ENCODE measurements at places on chromosomes 2 and 18.

DNA sequence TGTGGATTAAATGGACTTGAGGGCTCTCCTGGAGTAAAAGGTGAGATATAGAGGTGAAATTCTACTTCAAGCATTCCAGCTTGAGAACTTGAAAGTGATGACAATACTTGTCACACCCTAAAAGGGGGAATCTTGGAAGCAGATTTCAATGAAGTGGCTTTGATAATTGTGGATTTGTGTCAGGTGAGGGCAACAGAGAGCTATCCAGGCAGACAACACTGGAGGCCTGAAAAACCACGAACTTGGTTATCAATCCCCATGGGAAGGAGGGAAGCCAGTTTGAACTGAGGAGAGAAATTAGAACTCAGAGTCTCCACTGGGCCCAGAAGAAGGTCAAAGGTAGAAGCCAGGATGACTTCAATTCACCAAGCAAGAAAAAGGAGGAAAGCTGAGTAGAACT is 263.9 kb downstream of the FIGN start:
- no peak for DNase-seq

GRCh38 chr2:85132834-85133637 is at the start of gene TCF7L1:
Gene TCF7L1 (plus strand): TSS chr2:85133392. CDS start chr2:85133685, 293 bp downstream.
- peak; percentile 79 for DNase-seq

DNA sequence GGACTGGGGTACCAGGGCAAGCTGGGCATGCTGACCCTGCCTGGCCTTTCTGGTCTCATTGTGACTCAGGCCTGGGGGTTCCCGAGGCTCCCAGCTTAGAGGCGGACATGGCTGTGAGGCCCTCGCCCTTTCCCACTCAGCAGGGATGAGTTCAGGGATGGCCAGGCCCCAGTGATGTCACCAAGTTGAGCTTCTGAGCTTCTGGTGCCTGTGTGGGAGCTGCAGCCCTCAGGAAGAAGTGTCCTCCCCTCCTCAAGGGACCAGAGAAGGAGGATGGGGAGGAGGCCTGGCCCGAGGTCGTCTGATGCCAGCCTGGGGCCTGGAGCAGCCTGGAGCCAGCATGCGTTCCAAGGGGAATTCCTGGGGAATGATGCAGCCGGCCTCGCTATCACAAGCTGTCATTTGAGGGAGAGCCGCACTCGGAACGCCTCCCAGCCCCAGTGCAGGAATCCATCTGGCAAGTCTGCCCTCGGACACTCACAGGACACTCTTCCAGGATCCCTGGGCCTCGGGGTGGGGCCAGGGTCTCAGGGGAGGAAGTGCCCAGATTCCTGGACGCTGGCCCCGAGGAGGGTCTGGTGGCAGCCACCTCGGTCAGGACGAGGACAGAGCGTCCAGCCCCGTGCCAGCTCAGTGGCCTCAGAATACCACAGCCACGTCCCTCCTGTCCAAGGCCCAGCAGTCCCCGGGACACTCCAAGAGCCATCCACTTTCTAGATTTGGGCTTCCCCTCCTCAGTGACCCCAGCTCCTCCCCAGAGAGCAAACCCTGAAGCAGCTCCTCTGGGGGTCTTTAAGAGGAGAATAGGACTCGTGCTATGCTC is 61.2 kb upstream of the GPC1 start:
- DNase-seq: no peak

DNA sequence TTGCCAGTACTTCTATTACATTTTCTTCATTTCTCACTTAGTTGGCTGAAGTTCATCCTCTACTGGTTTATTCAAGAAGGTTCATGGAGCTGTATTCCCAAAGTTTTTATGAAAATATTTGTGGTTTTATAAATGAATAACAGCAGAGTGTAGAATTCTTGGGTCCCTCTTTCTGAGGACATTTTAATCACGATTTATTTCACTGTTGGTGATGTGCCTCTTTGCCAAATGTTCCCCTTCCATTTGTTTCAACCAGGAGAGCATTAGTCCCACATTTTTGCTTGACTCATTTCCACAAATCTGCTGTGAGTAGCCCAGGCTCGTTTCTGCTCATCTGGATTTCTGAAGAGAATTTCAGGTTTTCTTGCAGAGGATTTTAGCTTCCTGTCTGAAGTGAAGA is 20.8 kb downstream of the COPS7B start:
- no peak for DNase-seq

DNA sequence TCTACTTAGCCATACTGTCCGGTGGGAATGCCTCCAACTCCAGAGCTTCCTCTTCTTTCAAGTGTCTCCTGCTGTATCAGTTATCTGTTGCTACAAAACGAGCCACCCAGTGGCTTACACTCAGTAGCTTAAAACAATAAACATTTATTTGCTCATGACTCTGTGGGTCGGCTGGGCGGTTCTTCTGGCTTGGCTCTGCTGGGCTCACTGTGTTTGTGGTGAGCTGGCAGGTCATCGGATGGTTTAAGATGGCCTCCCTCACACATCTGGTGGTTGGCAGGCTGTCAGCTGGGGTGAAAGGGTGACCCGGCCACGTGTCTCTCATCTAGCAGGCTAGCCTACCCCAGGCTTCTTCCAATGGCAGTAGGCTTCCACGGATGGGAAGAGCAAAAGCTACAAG is 122.4 kb upstream of the SLC1A4 start:
- no peak for DNase-seq

- DNase-seq: no peak
These were observed 24.0 kb downstream of the CFAP210 start for GRCh38 chr2:169670215-169670651.

DNA sequence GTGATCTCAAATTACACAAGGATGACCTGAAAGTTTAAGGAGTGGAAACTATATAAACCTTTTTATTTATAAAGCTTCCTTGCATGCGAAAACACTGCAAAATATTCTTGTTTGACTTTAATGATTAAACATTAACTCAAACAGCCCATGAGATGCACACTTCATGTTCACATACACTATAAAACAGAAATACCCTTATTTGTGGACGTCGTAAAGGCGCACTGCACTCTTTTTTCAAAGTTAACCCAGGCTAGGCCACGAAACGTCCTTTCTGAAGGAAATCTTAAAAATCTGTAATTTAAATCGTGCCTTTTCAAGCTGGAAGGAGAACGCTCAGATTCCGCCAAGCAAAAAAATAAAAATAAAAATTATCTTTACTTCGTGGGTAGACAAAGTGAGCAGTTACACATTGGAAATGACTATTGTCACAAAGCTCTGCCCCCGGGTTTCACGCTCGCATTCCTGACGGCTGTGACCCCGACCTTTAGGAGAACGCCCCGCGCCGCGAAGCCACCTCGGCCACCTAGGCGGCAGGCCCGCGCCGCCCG is 728 bp downstream of the FAM168B start:
- no peak for DNase-seq

DNA sequence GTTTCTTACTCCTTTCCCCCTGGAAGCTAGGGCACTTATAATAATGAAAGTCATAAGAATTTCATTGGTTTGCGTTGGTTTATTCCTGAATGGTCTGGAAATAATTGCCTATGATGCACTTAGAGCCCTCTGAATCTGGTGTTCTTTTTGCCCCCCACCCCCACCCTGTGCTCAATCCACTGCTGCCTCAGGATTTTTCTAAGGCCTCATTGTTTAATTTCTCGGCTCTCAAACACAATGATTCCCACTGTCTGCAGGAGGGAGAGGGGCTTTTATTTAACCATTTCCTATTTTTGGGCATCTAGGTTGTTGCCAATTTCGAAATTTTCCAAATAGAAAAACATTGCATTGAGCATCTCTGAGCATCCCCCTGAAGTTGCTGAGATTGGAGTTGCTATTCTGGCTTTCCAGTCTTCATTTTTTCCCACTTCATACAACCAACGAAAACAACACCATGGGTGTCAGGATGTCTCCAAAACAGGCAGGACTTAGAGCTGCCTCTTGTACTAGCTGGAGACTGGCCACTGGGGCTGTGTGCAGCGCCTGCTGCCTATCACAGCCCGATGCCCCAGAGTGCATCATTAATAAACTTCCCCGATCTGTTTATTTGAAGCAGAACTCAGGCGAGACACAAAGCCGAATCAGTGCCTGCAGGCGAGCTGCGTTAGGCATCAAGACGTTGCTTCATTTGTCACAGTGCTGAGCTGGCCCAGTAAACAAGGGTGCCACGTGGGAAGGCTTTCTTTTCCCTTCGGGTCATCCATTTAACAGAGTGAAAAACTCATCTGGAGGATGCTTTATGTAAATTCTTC is 1.8 kb upstream of the PCARE start:
- DNase-seq: no peak

GRCh38 chr2:40279001-40279400 is 172.9 kb downstream of the SLC8A1 start:
- no peak for DNase-seq

DNA sequence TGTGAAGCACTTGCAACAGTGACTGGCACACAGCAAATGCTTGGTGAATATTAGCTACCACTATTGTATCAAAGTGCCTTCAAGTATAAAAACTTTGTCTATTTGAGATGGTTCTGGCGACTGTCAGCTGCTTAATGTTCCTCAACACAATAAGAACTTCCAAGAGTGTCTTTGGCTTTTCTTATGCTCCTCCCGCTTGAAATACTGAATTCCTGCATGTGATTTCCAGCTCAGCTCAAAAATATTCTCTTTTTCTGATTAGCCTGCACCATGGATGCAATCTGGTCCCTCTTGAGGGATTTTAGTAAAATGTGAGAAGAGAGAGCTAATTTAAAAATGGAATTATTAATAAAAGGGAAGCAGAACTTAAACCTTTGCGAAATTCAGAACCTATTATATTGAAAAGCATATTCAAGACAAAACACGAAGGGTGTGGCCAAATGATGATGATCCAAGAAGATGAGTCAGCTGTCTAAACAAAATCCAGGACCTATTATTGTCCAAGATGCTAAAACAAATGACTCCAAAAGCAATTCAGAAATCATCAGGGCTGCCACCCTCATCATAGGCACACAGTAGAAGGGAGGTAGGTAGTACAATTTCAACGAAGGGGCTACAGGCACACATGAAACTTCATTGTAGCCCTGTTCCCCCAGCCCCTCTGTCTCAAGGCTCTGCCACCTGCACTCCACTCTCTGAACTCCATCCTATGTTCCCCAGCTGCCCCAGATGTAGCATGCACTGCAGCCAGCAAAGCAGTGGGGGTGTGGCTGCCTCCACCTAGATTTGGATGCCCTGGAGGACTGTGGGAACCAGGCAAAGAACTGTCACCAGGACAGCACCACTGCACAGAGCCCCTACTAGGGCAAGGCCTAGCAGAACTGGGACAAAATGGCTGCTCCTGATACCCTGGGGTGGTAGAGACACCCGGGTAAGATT is 190.1 kb downstream of the ZNF385B start:
- no peak for DNase-seq

DNA sequence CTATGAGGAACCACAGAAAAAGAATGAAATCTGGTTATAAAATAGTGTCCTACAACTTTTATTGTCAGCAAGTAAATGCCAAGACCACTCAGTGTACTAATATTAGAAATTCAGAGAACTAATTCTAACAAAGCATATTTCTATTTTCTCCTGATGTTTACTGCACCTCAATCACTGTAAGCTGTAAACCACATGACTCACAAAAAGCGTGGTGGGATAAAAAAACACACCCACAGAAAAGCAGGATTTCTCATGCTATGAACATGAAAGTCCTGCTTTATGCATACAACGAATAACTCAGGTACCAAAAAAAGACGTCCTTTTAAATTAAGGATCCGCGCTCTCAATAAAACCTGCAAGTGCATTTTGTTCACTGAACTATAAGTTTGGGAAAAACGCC is 797 bp downstream of the TXNL4A start:
- no peak for DNase-seq

GRCh38 chr2:45352506-45352905 is 258.6 kb downstream of the SRBD1 start:
- no peak for DNase-seq

DNA sequence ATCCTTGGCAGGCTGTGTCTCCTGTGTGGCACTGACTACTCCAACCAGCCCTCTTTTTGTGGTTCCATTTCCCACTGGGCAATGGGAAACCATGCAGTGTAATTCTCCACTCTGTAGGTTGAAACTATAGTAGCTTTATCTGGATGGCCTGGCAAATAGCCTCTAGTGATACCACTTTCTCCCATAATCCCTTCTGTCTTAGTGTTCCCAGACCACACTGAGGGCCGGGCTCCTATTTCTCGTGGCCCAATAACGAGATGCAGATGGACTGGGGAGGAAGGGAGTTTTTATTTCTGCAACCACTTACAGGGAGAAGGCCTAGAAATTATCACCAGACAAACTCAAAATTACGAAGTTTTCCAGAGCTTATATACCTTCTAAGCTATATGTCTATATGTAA is 24.7 kb downstream of the SKA1 start:
- DNase-seq: no peak

DNA sequence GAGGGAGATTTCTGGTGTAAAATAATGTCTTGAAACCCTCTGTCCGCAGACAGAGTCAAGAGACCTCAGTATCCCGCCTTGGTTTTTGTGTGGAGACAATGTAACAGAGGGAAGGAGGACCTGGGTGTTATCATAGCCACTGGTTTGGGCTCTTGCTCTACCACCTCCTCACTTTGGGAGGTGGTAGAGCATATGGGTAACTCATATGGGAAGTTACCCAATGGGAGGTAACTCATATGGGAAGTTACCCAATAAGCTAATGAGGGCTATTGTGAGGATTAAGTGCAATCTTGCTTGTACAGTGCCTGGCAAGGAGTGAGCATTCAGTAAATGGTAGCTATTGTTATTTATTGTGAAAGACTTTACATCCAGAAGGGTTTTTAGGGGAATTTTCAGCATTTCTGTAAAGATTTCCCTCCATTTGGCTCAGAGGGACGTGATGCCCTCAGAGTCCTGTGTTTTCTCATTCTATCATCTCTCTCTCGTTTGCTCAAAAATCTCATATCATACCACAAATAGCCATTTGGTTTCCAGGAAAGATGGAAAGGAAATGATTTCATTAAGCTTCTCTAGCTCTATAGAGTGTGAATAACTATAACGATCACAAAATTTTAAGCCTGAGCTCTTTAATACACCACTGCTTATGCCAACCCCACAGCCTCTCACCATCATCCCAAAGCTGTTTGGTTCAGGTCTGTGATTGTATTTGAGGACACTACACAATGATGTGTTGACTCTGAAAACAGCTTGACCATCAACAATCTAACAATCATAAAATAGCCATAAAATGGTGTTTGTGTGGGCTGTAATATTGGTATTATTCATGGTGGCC is 307.7 kb downstream of the STK39 start:
- no peak for DNase-seq

- DNase-seq: no peak
These were observed 62.7 kb upstream of the TAF1B start for GRCh38 chr2:9780368-9781130.

- DNase-seq: no peak
These were observed 555.7 kb downstream of the DSC3 start for GRCh38 chr18:30486856-30487255.

GRCh38 chr2:54871457-54872107 is 148.1 kb downstream of the EML6 start:
- no peak for DNase-seq

- no peak for DNase-seq
These were observed 28.4 kb upstream of the DYNC2LI1 start for GRCh38 chr2:43745457-43745856.

DNA sequence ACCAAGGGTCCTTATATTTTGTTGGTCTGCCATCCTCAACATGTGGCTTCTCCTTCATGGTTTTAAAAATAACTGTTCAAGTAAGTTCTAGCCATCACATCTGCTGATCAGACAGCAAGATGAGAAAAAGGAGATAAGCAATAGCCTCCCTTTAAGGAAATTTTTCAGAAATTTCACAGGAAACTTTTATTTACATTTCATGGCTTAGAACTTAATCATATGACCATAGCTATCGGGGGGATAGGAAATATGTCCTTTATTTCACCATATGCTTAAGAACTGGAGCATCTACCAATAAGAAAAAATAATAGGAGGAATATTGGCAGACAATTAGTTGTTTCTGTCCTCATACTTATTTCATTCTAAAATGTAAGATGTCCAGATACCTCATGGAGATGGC is 16.2 kb downstream of the ATF2 start:
- DNase-seq: no peak

Measured in kidney capillary endothelial cell (primary cell).